Parietal lobe (tissue), 2 donors: ENCODE measurements at places on chromosomes 5 and 9. TPM values are rescaled to one million over a fixed set of nuclear protein-coding genes. Genes with fewer than 3 reads are reported as not detected.

Gene PDE6A
- not detected for total RNA-seq

Gene GEMIN5
- total RNA-seq: 25.4 TPM

Gene RGS7BP
- 26.0 TPM for total RNA-seq

Gene LVRN
- total RNA-seq: 7.5 TPM

Gene CXCL14
- total RNA-seq: 7.8 TPM

Gene C7
- 0.94 TPM for total RNA-seq

Gene SLC27A6
- 0.94 TPM for total RNA-seq

Gene EIF4EBP3
- total RNA-seq: not detected

Gene LHX2
- total RNA-seq: 182 TPM

Gene CD74
- 2.2 TPM for total RNA-seq

Gene DROSHA
- total RNA-seq: 125 TPM

Gene SLC36A3
- total RNA-seq: not detected

Gene SPATA24
- total RNA-seq: 6.6 TPM

Gene SYK
- 1.6 TPM for total RNA-seq

Gene TRPM3
- total RNA-seq: 42.3 TPM

Gene KCNV2
- not detected for total RNA-seq

Gene CARTPT
- total RNA-seq: 0.63 TPM

Gene PCDHGB1
- 20.3 TPM for total RNA-seq

Gene KLHL3
- 24.7 TPM for total RNA-seq

Gene F2RL1
- total RNA-seq: 0.94 TPM

Gene DCP2
- 93.3 TPM for total RNA-seq

Gene GLRA1
- total RNA-seq: not detected
